Stimulated activated CD4-positive, alpha-beta T cell treated with anti-CD3 and anti-CD28 coated beads, Interleukin-2, amount 100 ng/mL, for 48 hours (primary cell): ENCODE measurements at places on chromosomes 1 and 21.

GRCh38 chr1:147651466-147651865, 18.9 kb downstream of the ACP6 start:
- DNase-seq: no peak

DNA sequence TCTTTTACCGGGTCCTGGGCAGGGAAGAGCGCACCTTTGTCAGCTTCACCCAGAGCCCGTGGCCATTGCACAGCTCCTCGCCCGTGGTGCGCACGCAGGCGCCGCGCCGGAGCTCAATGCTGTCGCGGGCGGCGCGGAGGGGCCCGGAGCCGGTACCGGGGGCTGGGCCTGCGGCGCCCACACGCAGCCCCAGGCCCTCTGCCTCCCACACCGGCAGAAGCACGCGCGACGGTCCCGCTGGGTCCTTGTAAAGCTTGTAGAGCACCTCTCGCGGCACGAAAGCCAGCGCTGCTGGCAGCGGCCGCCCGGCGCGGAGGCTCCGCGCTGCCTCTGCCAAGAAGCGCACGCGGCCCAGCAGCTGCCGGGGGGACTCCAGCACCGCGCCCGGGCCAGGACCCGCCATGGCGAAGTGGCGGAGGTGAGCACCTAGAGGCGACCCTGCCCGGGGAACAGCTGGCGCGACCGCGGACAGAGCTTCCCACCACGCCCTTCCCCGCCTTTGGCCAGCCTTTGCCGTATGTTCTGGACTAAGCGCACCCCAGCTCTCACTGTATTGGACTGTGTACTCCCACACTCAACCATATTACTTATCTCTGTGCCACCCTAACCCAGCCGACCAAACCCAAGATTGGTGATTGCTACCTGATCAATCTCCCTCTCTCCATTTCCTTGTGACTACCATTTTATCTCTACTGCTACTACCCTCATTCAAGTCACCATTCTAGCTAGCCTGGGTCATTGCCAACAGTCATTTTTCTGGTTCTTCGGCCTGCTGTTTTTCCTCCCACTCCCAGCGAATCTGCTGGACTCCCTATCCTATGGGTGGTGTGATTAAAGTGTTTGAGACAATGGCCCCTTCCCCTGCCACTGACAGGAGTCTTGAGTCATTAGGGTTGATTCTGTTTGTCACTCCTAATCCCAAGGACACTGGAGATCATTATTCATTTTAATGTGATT, at the start of gene HECTD3:
TSS of gene HECTD3 (minus strand) at position 470 of the 957 bp plus-strand sequence. CDS start at position 403, 67 bp downstream.
- DNase-seq: peak; percentile 54

- no peak for DNase-seq
These were observed 41.1 kb downstream of the TENT5C start for GRCh38 chr1:117646956-117647355.

DNA sequence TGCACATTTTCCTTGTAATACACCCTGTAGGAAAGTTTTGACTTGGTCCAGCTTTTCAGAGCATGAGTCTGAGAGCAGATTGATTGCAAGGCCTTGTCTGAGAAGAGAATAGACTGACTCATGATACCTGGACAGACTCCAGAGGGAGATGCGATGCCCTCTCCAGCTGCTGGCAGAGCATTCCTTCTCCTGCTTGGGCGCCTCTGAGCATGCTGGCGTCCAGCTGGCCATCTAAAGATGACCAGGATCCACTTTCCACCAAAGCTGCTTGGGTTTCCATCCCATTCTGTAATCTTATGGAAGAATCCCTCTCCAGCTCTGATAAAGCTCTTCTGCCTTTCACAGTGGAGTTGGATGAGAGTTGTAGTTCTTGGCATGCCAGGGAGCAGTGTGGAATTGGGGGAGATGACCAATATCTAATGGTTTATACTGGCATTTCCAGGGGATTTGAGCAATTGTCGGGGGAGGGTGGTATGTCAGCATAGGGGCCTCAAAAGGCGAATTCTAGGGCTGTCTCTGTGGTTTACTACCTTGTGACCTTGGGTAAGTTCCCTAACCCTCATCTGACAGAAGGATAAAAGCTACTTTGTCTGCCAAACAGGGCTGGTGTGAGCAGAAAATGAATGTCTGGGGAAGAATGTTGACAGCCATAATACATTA, 19.5 kb downstream of the SZRD1 start:
- no peak for DNase-seq

DNA sequence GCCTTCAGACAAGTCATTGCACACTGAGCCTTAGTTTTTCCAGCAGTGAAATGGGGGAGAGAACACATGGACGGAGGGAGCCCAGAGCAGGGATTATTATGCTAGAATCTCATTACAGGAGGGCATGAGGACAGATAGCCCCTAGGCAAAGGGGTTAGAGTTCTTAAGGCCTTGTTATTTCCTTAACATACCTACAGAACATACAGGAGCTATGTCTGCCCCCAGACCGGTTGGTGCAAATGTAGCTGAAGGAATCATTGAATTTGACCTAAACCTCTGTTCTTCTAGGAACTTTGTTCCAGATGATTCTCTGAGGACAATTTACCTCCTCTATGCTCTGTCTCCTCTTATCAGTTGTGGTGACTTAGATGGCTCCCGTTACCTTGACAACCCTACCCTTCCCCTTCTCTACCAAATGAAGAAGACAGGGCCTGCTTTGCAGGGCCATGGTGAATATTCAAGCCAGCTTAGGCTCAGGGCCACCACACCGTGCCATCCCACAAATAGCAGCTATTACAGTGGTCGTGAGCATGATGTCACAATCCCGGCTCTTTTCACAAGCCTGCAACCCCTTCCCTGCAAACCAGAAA, 156.9 kb downstream of the IGSF21 start:
- no peak for DNase-seq

GRCh38 chr1:197677752-197678295, 97.5 kb downstream of the DENND1B start:
- no peak for DNase-seq

- no peak for DNase-seq
These were observed 692.4 kb downstream of the KCNT2 start for GRCh38 chr1:195915826-195916225.

- no peak for DNase-seq
These were observed 301.2 kb downstream of the DUSP10 start for GRCh38 chr1:221440658-221441057.

GRCh38 chr1:82538876-82539275, 738.1 kb downstream of the ADGRL2 start:
- DNase-seq: no peak

DNA sequence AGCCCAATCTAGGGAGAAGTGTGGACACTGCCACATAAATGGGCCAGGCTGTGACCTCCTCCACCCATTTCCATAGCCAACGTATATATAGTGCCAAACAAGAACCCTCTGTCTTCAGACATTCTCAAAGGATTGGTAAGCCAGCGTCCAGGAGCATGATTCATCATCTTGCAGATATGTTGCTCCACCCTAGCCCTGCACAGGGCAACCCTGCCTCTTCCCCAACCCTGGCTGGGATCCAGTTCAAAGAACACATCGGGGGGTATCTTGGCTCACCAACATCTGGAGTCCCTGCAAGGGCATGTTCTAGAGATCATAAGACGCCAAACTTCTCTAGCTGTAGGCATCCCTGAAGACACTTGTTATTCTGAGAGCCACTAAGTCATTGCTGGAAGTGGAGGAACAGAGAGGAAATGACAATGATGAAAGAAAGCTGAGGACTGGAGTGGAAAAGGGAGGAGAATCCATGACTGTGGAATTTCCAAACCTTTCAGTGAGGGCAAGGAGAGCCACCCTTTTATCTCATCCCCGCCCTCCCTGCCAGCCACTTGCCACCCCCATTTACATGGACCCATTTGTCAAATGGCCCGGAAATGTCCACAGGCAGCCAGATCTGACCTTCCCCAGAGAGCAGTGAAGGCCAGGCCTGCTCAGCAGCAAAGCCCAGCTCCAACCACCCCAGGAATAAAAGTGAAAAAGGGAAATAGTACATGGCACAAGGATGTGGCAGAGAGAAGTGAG, 144.1 kb upstream of the CTTNBP2NL start:
- no peak for DNase-seq

- DNase-seq: no peak
These were observed 27.0 kb upstream of the BTG2 start for GRCh38 chr1:203278082-203278884.

GRCh38 chr1:39842836-39843235, 40.5 kb downstream of the TRIT1 start:
- no peak for DNase-seq

- no peak for DNase-seq
These were observed 60.3 kb upstream of the EXO1 start for GRCh38 chr1:241787691-241788090.

DNA sequence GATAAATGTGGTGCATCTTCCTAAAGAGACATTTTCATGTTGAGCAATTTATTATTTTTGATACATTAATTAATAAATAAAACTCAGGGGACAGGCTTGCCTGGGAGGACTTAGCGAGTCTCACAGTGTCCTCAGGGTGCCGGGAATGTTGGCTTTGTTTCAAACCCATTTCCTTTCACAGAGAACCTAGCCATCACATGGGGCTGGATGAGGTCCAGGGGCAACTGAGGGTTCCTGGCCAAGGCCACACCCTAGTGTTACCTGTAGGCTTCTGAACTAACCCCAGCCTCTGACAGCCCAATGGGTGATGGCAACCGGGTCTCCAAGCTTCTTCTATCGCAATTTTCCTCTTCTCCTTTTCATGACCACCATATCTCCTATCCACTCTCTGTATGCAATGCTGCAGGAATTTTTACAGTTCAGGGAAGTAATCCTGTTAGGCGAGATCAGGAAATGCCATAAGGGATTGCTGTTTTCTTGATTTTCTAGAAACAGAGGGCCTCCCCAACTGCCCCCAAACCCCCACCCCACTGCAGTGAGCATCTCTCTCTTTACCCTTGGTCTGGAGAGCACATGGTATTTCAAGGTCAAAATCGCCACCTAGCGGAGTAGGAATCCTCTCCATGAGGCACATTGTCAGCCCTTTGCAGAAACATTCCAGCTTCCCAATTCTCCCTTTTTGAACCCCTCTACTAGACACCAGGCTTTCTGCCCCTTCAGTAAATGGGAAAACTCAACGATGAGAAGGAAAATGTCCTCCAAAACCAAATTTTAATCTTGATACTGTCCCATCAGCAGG, 22.1 kb upstream of the SMYD3 start:
- no peak for DNase-seq

DNA sequence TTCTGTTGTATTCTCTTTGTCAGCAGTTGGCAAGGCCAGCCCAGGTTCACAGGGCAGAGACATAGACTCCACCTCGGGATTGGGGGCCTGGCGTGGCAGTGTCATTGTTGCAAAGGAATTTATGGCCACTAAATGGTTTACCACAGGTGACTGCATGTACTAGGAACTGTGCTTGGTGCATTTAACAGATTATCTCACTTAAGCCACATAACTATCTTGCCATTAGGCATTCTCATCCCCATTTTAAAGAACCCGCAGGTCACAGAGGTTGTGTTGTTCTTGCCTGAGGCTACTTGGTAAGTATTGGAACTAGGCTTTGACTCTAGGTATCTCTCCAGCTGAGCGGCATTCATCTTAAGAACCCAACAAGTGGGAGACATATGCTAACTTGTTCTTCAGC, 9.7 kb downstream of the TLCD4 start:
- DNase-seq: no peak

DNA sequence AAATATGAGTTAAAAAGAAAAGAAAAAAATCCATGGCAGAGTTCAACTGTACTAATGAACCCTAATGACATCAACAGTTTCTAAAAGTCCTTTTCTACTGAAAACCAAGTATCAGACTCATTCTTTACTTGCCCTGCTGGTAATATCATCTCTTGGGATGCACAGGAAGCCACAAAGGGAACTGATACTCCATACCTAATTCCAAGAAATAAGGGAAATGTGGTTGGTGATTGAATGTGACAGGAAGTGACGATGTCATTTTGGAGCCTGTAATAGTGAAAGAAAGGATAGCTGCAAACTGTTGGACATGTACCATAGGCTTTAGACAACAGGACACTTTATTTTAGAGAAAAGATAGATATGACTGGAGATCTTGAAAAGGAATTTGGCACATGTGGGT, 98.7 kb upstream of the VAV3 start:
- no peak for DNase-seq

GRCh38 chr1:36602184-36602583, 119.5 kb upstream of the CSF3R start:
- DNase-seq: no peak

DNA sequence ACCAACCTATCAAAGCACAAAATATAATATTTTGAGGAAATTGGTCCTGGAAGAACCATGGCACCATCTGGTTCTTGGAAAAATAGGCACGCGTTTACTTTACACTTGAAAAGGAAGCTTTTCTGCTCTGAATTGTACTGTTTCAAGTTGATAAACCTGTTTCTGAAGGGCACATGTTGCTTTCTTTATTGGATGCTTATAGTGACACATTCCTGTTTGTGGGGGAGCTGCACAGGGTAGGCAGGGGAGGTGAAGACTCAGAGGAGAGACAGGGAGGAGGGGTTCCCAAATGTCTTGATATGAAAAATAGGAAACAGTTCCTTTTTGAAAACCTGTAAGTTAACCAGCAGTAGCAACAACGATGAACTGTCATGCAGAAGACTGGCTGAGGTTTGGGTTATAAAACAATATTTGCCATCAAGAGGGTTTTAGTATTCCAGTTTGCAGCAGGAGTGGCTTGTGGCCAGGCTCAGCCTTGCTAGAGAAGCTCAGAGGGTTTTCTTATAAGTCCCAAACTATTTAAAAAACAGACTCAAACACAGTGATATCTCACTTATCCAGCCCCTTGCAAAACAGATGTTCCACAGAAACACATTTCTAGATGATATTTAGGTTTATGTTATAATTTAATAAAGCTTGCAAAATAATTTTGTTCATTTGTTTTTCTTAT, 127.0 kb upstream of the MROH9 start:
- no peak for DNase-seq

GRCh38 chr1:24415334-24415909, at the start of gene NIPAL3:
NIPAL3 (plus strand) TSS chr1:24415802; CDS start chr1:24419548, 3,746 bp downstream.
- peak; percentile 93 for DNase-seq

DNA sequence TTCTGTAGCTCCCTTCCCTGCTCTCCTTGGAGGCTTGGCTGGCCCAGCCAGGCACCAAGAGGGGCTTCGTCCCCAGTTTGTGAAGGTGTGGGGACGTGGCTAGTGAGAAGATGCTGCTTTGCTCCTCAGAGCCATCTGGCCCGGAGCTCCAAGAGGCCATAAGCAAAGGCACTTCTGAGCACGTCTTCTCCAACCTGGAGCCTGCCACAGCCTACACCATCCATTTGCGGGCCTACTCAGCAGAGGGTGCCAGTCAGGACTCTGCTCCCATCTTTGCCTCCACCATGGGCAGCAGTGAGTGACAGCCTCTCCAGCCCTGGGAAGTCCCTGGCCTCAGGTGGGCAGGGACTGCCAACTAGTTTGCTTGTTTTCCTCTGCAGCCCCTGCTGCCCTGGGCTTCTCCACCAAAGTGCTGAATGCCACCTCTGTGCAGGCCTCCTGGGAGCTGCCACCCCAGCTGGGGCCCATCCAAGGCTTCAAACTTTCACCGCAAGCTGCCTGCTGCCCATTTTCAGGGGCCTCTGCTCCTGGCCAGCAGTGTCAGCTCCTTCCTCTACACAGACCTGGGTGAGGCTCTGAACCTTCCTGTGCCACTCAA, 25.9 kb downstream of the SLC27A3 start:
- DNase-seq: no peak
